ENCODE measurements at places on chromosomes 4 and X.
A peak's percentile ranks its signal among the peaks of the same experiment; 100 is the strongest.

DNA sequence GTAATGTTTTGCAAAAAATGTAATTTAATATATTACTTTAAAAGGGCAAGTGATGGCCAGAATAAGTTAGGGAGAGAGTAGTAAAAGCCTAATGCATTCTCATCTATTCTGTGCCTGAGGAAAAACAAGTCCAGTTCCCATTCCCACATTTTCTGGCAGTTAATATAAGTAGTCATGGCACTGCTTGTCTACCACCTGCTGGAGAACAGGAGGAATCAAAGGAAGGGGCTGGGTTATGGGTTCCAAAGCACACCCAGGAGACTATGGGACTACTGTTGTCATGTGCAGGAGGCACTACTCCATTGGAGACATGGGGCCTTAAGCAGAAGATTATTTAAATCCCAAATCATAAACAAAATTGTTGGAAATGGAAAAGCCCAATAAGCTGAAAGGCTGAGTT lies 2618.6 kb downstream of the ARAP2 start:
- DNase-seq = peak; percentile 52

DNA sequence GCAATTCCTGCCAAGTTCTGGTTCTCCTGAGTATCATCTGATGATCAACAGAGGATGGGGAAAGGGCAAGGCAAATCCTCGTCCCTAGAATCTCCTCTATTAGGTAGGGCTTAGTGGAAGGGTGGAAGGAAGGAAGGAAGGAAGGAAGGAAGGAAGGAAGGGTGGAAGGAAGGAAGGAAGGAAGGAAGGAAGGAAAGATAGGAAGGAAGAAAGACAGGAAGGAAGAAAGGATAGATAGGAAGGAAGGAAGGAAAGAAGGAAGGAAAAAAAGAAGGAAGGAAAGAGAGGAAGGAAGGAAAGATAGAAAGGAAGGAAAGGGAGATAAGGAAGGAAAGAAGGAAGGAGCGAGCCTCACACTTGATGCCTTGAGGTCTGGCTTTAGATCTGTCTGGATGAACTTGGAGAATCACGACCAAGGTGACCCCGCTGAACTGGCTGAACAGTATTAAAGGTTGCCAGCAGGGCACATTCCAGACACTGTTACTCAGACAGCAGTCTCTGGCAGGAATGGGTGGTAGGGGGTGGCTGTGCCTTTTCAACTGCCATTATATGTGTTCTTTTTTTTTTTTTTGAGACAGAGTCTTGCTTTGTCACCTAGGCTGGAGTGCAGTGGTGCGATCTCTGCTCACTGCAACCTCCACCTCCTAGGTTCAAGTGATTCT lies 57.1 kb downstream of the MAP7D2 start:
- DNase-seq = no peak

DNA sequence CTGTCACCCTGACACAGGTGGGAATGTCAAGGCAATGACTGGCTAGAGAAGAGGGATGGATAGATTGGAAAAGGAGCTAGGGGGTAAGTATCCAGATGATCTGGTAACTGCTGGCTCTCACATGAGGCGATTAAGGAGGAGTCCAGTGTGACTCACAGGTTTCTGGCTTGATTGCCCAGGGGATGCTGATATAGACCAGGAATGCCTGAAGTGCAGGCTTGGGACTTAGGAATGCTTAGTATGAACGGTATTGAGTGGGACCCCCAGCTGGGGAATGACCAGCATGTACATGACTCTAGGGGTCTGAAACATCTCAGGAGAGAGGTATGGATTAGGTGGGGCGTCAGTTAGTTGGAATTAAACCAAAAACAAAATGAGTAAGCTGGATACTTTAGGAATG lies 65.8 kb upstream of the PRPS1 start:
- DNase-seq = peak; percentile 70

- DNase-seq = peak; percentile 94
Measured at GRCh38 chrX:153507484-153508178, 9.8 kb upstream of the ATP2B3 start.

GRCh38 chr4:117908306-117909207 lies 125.7 kb upstream of the NDST3 start:
- no peak for DNase-seq

GRCh38 chr4:43682551-43682950 lies 766.1 kb downstream of the KCTD8 start:
- no peak for DNase-seq

Data from endodermal cell (in vitro differentiated cells).